GM10248 (cell line): ENCODE measurements at places on chromosomes 13 and 19.

- DNase-seq: no peak
Measured at GRCh38 chr19:6230991-6231448, 48.8 kb downstream of the MLLT1 start.

- peak; percentile 72 for DNase-seq
Measured at GRCh38 chr19:38417544-38418506, 8.2 kb downstream of the RASGRP4 start.

- DNase-seq: peak; percentile 12
Measured at GRCh38 chr13:36919171-36919832, 736 bp downstream of the SMAD9 start.

- no peak for DNase-seq
Measured at GRCh38 chr19:49850221-49850486, 805 bp upstream of the PTOV1 start.

DNA sequence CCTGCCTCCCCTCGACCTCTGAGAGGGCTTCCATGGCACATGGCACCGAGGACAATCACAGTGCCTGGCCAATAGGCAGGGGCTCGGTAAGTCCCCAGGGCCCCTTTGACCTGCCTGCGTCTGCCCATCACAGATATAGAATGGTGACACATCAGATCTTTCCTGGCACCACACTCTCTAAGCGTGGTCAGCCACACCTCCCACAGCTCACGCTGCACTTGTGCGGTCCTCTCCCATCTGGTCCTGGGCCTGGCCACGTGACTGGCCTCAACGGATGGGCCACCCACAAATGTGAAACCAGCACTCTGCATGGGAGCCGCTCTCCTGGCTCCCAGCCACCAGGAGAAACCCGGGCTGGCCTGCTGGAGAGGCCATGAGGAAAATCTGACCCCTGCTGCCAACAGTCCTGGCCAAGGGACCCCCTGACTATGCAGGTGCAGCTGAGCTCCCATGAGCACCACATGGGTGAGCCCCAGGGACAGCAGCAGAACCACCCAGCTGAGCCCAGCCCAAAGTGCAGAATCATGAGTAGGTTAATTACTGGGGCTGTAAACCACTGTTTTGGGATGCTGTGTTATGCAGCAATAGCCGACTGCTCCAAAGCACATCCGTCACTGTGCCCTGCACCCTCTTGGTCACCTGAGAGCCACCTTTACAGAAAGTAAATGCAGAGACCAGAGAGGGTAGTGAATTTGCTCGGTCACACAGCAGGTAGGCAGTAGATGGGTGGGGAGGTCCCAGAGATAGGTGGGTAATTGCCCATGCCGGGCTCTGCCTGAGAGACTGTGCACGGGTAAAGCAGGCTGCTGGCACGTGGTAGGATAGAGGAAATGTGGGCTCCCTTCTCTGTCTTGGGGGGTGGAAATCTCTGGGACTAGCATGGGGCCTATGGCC is 9.7 kb upstream of the MEF2B start:
- DNase-seq: no peak
